Left lung (tissue), 14 donors: ENCODE measurements at places on chromosomes 12 and 14. TPM values are rescaled to one million over a fixed set of nuclear protein-coding genes. Genes with fewer than 3 reads are reported as not detected.

GRCh38 chr12:89325495-89325894 lies 26.8 kb downstream of the DUSP6 start:
- DNase-seq = no peak

- no peak for DNase-seq
Measured at GRCh38 chr14:76986231-76986565, 42.3 kb downstream of the IRF2BPL start.

DNA sequence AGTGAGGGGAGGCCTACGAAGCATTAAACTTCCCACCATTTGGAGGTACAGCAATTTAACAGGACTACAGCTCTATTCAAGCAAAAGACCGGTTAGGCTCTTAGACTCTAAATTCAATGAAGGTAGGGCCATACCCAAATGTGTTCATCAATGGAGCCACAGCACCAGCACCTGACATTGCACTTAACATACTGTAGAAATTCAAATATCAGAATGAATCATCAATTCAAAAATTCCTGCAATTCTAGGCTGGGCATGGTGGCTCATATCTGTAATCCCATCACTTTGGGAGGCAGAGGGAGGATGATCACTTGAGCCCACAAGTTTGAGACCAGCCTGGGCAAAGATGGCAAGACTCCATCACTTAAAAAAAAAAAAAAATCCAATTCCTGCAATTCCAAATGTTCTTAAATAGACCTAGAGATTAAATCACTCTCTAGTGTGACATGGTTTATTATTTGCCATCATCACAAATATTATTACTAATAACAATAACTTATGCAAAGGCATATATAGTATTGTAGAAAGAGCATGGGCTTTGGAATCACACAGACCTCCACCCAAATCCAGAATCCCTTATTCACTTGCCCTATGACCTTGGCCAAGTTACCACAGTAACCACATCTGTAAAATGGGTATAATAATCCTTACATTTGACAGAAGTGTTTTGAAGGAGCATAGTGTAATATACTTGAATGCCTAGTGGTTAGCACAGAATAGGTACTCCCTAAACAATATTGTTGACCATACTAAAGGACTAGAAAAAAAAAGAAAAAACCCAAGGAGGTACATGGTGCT lies 59.4 kb downstream of the CIT start:
- DNase-seq = no peak

GRCh38 chr14:75439989-75440388 lies 12.2 kb downstream of the JDP2 start:
- no peak for DNase-seq

GRCh38 chr12:95390192-95390591 lies 83.8 kb upstream of the METAP2 start:
- DNase-seq = no peak

DNA sequence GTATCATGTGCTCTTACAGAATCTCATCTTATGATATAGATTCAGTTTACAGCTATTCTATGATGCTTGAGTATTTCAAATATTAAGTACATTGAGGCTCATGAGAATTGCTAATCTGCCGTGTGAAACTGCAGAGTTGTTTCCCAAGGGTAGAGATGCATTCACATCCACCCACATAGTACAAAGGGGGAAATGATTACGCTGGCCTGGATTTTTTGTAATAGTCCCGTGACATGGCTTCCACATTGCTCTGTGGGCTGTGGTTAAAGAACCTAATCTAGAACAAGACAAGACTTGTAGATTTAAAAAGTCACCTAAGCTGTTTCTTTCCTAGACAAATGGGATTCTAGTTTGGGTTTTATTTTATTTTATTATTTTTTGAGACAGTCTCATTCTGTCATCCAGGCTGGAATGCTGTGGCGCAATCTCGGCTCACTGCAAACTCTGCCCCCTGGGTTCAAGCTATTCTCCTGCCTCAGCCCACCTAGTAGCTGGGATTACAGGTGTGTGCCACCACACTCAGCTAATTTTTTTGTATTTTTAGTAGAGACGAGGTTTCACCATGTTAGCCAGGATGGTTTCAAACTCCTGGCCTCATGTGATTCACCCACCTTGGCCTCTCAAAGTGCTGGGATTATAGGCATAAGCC lies 13.0 kb upstream of the RIOX1 start:
- DNase-seq = no peak

GRCh38 chr14:35958499-35958898 lies 132.4 kb downstream of the BRMS1L start:
- no peak for DNase-seq

GRCh38 chr12:5808981-5809380 lies 136.1 kb downstream of the ANO2 start:
- no peak for DNase-seq

DNA sequence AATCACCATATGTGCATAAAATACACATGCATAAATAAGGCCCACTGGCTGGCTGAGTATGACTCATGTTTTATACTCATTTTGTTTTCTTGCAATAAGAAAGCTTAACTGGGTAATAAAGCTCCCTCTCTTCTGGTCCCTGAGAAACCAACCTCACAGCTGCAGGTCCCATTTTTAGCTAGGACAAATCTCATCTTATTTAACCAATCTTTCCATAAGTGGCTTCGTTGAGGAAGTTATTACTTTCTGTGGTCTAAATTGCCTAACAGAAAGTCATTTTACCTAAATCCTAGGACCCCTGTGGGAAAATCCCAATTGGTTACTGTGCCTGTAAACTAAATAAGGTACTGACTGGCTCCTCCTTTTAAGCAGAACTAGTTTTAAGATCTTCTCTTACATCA lies 232.8 kb upstream of the FBXO33 start:
- no peak for DNase-seq

DNA sequence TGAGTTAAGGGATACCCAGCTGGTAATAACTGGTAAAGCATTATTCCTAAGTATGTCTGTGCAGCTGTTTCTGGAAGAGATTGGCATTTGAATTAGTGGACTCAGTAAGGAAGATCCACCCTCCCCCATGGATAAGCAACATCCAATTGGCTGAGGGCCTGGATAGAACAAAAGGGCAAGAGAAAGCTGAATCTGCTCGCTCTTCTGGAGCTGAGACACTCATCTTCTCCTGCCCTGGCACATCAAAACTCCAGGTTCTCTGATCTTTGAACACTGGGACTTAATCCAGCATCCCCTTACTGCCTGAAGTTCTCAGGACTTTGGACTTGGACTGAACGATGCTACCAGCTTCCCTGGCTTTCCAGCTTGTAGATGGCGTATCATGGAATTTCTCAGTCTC lies 63.1 kb upstream of the CNOT2 start:
- no peak for DNase-seq

DNA sequence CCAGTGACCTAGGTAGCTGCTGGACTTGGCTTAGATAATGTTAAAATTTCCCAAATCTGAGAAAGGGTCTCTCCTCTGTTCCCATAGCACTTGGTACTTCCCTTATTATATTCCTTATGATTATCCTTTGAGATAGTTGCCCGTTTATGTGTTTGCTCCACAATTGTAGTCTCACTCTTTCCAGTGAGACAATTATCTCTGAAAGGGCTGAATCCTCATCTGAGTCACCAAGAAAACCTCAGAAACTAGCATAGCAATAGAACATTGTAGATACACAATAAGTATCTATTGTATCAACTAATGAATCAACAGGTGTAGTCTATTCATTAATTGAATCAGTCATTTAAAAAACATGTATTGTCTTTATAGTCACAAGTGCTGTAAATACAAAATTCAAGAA lies 119.1 kb upstream of the FAR2 start:
- DNase-seq = no peak

DNA sequence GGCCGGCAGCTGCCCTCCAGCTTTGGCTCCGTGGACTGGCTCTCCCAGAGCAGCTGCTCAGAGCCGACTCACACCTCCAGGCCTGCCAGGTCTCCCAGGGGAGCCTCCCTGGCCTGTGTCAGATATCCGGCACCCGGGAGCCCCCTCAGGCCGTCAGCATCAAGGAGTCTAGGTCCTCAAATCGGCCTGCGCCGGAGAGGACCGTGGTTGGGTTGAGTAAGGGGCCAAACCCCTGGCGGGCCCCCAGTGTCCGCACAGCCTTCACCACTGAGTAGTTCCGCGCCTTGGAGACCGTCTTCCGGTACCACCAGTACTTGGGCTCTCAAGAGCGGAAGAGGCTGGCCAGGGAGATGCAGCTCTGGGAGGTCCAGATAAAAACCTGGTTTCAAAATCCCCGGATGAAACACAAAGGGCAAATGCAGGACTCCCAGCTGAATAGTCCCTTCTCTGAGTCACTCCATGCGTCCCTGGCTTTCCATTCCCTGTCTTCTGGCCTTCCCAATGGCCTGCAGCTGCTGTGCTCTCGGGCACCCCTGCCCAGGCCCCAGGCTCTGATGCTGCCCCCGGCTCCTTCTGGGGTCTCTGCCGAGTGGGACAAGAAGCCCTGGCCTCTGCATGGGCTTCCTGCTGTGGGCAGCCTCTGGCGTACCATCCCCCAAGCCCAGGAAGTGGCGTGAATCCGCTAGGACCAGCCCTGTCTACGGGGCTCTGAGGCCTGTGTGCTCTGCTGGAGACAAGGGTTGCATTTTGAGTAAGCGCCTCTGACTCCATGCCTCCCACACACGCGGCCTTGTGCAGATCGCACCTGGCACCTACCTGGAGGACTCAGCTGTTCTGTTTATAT lies 245.1 kb upstream of the ATXN7L3B start:
- no peak for DNase-seq

DNA sequence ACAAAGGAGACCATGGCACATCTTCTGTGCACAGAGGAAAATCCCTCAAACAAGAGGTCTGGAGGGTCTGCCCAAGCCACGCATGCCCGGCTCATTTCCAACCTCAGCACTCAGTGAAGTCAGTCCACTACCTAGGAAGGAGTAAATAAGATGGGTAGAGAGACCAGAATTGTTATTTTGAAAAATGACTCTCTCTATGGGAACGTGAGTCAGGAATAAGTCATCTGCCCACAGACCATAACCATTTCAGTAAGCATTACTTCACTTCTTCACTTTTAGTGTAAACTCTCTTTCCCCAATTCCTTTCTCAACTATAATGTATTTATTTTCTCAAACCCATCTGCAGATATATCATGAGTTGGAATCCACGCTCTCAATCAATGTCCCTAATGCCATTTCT lies 1039.9 kb upstream of the USP15 start:
- DNase-seq = no peak

DNA sequence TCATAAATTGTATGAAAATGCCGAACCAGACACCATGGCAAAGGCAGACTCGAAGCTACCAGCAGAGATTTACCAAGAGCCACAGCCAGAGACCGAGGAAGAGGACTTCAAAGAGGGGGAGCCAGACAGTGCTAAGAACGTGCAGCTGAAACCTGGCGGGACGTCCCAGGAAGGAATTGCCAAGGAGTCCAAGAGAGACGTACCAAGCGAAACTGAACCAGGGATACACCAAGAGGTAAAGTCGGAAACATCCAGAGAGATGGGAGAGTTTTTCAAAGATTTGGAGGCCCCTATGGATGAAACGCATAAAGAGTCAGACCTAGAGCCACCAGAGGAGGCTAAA lies 294 bp downstream of the SAMD15 start:
- no peak for DNase-seq

DNA sequence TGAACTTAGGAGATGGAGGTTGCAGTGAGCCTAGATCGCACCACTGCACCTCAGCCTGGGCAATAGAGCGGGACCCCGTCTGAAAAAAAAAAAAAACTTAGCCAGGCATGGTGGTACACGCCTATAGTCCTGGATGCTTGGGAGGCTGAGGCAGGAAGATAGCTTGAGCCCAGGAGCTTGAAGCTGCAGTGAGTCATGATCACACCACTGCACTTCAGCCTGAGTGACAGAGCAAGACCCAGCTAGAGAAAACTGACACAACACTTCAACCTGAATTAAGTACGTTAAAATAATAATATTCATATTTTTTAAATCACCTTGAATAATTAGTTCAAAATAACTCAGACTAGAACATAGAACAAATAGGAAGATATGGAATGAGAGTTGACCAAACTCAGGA lies 5.7 kb upstream of the CATSPERB start:
- peak; percentile 36 for DNase-seq

DNA sequence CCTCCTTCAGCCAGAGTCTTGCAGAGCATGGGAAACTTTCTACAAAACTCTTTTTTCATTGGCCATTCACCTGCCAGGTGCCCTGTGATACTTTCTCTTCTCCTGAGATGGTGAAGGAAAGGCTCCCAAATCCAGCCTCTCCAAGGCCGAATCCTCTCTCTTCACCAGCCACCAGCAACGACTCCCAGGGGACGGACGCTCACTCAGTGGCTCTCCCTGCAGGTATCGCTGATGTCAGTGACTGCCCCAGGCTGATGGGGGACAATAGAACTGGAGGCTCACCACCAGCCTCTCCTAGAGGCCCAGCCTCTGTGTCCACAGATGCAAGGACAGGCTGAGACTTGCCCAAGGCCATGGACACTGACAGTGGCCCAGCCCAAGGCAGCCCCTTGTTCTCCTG lies 204.1 kb downstream of the BCL11B start:
- DNase-seq = no peak

DNA sequence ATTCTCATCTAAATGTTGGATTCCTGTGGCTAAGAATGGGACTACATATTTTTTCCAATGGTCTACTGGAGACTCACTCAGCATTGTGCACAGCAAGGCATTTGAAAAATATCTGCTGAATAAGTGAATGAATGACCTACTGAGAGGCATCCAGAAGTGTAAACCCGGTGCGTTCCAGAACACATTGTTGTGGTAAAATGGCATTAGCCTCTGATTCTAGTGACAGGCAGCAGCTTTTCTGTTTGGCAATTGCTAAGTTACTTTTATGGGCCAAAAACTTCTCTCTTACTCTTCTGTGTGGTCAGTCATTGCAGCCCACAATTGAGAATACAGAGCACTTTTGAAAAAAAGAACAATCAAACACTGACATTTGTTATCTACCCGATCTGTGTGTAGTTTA lies 36.5 kb downstream of the WIF1 start:
- DNase-seq = no peak

- DNase-seq = no peak
Measured at GRCh38 chr12:85996280-85996679, 122.2 kb downstream of the NTS start.

- no peak for DNase-seq
Measured at GRCh38 chr12:93712200-93712599, 35.0 kb downstream of the CRADD start.

DNA sequence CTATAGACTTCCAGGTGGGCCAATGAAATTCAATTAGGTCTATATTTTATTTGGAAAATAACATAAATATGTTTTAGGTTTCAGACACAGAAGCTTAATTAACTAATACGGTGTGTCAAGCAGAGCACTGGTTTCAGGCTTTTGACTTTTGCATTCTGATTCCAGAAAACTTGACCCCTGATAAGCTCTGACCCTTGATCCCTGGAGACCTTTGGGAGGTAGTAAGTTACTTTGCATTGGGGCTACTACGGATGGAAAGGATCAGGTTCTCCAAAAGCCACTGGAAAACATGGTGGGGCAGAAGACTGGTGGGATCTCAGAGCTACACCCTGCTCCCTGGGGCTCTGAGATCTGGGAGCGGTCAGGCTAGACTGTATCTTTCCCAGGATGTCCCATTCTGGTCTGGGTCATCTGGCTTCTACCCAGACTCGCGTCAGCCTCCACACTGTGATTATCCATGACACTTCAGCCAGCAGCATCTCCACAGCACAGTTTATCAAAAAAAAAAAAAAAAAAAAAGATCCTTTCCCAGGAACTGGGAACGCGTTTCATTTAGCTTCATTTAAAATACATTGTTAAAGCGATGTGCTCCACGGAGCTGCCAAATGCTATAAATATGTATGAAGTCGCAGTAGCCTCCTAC lies 17.8 kb upstream of the EMP1 start:
- DNase-seq = no peak

The CEP170B gene
- total RNA-seq = 42.3 TPM

The CIT gene
- 7.0 TPM for total RNA-seq

The NFATC4 gene
- total RNA-seq = 39.4 TPM

The FSCB gene
- not detected for total RNA-seq

The CDKL1 gene
- total RNA-seq = 22.2 TPM

The ABCD4 gene
- total RNA-seq = 41.1 TPM

The KRT73 gene
- total RNA-seq = not detected

The BDKRB1 gene
- total RNA-seq = not detected

The ACSS3 gene
- total RNA-seq = 22.9 TPM
